ENCODE measurements at places on chromosomes 11 and 22.
A peak's percentile ranks its signal among the peaks of the same experiment; 100 is the strongest.

DNA sequence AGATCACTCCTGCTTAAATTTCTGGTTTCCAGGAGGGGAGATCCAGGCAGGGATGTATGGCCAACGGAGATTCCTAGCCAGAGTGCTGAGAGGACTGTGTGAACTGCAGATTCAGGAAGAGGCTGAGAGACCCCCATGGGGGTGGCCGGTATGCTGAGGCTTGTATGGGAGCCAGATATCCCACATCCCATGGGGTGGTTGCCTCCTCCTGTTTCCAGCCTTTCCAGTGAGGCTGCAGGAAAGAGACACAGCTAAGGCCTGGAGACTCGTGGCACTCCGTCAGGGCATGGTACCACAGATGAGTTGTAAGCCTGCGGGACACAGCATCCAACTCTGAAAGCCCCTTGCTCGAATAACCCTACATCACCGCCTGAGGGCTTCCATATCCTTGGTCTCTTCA, 1.4 kb upstream of the MYOD1 start:
- DNase-seq = no peak

DNA sequence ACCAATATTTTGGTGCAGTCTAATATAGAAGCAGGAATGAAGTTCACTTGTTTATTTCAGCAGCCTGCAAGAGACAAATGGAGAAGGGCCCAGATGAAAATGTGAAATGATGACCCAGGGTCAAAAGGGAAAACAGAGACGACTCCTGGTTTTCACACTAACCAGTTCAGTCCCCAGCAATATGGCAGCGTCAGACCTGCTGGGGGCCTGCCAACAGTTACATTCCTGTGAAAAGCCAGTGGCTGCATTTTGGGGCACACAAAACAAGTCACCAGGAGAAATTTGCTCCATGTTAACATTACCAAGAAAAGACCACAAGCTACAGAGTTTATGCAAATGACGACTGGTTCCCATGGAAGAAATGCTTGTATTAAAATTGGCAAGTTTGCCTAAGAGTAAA, 80.2 kb downstream of the CCDC34 start:
- DNase-seq = no peak

DNA sequence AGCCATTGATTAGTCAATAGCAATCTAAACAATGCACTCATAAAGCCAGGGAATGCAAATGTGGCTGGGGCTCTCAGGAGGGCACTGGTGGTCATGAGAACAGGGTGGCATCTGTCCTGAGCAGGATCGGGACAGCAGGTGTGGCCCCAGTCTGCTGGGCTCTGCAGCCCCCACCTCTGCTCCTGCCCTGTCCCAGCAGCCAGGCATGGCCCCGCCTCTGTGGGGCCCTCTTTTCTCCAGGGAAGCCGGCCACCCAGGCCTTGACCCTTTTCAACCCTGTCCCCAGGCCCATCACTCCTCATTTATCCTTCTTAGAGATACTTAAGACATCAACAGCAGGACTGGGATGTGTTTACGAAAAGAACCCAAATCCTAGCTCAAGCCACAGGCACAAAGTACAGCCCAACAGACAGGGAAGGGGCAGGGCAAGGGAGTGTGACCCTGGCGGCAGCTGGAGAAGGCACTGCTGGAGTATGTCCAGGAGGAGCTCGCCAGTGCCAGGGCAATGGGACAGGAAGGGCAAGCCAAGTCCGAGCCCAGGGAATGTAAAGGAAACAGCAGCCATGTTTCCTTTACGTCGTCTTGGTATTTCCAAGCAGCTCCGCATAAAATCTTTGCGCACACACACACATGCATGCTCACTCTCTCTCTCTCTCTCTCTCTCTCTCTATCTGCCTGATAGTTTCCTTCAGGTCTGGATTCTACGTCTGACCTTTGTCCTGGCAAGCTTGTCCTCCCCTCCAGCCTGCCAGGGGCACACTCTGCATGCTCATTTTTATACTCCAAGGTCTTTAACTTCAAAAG, 59.9 kb downstream of the DGCR2 start:
- DNase-seq = no peak

DNA sequence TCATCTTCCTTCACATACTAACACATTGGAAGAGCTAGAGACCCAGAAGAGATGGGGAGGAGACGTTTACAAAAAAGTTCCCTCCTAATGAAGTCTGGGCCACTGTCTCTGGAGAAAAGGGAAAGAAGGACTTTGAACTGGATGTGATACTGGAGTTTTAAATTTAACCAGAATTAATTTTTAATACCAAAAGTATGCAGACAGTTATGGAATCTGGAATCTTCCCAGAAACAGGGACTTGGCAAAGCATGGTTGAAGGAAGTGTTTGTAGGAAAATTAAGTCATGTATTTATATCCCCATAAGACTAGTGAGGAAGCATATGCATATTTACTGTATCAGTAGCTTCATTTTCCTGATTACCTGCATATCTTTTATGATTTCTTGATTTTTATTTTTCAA, 215.5 kb downstream of the TTC28 start:
- DNase-seq = no peak

DNA sequence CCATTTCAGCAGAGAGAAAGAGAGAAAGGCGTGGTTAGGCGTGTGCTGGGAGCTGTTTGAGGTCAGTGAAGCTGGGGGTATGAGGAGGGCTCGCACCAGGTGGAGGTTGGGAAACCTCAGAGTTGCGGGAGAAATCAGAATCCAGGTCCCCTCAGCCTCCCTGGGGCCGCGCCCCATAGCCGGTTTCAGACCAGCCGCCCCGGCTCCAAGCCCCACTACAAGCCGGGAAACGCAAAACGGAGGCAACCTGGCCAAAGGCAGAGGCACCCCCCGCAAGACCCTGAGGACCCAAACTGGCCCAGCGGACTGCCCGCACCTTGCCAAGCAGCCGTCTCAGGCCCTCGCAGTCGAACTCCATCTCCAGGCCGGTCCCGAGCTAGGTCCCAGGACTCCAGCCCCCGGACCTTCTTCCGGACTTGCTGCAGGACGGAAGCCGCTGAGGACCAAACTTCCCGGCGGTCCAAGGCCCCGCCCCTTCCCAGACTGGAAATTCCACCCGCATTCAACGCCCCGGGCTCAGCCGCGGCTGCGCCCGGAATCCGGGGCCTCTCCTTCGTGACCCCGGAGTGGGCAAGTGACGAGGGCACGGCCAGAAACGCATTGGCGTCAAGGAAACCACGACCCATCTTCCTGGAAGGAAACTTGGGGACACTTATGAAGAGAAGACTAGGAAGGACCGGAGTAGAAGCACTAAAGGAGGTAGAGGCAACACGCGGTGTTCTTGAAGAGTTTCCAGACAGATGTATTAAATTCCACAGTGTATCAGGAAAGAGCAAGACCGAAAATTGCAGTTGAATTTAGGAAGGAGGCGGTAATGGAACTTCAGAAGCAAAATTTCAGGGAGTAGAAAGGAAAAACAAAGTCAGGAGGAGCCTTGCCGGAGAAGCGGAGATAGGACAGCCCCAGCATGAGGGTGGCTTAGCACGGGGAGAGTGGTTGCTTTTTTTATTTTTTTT, at the start of gene UEVLD:
TSS of gene UEVLD (minus strand) at position 438 of the 956 bp plus-strand sequence. CDS start at position 358, 80 bp downstream.
- DNase-seq = peak; percentile 96

GRCh38 chr11:93933230-93933629, 82.8 kb upstream of the VSTM5 start:
- no peak for DNase-seq

DNA sequence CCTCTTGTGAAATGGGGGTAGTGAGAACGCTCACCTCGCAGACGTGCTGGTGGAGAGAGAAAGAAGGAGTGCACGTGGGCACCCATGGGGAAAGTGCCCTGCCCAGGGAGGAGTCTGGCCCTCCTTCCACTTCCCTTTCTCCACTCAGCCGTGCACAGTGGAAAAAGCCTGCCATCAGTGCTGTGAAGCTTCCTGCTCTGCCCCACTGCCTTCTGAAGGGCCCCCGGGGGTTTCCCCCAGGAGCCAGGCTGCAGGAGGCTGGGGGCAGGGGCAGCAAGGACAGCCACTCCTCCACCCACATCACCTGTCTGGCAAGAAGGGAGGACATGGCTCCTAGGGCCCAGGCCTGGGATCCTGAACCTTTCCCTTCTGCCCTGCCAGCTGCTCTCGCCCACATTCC, 7.6 kb downstream of the TP53I11 start:
- no peak for DNase-seq

Measured in sigmoid colon (tissue), 7 donors.